ENCODE measurements at places on chromosomes 12 and 14.

GRCh38 chr12:24414480-24414879, 465.0 kb upstream of the SOX5 start:
- DNase-seq = no peak

DNA sequence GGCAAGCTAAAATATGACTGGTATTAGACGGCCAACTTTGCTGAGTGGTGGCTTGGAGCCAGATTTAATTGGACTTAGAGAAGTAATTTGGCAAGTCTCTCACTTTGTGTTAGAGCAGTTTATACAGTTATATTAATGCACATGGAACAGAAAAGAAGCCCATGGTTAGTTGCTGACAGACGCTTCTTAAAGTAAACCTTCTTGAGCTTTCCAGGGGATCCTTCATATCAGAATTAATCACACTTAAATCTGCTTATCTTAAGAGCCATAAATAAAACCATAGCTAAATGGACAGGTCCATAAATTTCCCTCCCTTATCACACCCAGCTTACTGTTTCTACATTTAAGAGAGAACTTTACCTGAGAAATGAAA, 9.6 kb downstream of the GSG1 start:
- DNase-seq = no peak

DNA sequence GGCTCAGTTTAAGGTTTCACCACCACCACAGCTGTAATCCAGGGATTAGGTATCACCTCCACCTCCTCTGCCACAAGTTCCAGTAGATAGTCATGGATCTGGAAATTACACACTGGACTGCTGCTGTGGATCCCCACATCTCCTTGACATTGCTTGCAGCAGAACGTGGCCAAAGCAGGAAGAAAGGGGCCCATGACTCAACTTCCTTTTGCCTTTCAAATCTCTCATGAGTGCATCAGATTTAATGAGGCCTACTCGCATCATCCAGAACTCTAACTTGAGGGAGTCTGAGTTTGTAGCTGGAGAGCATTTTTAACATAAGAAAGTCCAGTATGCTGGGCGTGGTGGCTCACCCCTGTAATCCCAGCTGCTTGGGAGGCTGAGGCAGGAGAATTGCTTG, 29.2 kb upstream of the TMED10 start:
- no peak for DNase-seq

DNA sequence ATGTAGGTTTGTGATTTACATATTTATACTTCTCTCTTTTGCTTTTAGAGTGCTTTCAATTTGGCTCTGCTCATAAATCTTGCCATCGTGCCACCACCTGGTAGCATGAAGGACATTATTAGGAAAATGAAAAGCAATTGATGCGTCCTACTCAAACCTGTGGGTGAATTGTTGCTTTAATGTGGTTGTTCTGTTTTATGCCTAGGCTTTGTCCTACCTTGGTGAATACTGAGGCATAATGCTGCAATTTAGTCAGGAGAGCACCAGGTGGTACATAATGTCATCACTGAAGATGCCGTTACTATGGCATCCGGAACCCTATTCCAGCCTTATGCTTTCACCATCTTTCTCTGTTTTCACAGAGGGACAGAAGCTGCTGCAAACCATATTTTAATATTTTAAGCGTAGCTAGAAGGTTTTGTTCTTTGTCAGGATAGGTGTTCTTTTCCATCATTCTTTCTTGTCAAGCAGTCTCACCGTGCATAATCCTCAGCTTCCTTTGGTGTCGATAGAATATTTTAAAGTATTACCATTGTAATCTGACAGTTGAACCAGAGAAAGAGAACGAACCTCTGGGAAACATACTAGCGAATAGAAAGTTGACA, 68.5 kb upstream of the PKP2 start:
- DNase-seq = no peak

DNA sequence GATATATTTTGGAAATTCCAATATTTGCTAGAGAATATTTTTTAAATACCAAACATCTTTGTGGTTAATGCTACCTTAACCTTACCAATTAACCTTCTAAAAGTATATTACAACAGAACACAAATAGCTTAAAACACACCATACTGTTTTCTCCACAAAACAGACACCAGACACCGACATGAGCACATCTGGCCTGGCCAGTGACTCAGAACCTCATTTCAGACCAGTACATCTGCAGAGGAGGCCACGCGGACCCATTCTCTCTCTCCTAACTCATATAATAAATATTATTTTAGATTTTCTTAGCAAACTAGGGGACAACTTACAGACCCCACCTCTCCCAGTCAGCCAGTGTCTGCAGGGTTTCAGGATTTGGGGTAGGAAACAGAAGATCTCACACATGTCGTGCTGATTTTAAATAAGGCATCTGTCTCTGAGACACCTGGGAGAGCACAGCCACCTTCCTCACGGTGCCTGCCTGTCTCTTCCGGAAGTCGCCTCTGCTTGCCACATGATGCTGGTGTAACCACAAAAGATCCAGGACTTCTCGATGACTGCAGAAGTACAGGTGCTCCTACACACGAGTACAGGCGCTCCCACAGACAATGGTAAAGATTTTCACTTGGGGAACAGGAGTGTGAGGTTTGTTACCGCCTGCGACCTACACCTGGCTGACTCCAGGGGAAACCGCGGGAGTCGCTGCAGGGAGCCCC, 9.7 kb upstream of the ANKLE2 start:
- no peak for DNase-seq

- no peak for DNase-seq
Measured at GRCh38 chr12:130989391-130989790, 35.7 kb downstream of the ADGRD1 start.

GRCh38 chr14:44898551-44898950, 63.2 kb downstream of the KLHL28 start:
- no peak for DNase-seq

DNA sequence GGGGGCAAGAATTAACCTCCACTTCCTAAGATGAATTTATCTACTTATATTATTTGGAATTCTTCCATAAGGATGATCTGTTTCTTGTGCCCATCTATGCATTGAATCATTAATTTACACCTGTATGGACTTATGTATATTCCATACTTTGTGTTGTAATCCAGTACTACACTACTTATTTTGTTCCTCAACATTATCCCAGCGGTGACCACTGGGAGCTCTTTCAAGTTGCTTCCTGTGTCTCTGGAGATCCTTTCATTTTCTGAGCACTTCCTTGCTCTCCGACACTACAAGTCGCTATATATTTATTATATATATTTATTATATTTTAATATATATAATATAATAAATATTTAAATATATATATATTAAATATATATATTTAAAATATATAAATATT, 54.9 kb upstream of the SCN8A start:
- no peak for DNase-seq

DNA sequence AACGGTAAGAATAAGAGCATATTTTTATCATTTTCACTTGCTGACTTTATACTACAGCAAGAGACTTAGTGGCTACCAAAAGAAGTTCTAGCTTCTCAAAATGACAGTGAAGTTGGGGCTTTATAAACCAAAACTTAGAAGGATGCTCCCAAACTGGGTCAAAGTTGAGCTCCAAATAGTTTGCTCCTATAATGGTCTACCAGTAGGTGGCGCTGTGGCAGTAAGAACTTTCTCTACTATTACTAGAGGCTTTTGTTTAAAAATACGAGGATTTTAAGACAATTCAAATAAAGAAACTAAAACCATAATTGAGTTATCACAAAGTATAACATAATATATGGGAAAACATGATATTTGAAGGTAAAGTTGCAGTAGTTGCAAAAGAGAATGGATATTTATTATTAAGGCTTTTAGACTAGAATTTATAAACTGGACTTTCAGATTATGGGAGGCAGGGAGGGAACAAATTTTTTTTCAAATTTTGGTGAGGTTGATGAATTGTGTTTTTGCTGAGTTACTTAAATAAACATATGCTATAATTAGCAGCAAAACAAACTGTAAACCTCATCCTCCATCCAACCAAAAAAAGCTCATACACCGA, 75.0 kb downstream of the TGFB3 start:
- DNase-seq = peak; percentile 20

GRCh38 chr12:68780731-68781130, 27.2 kb upstream of the MDM2 start:
- DNase-seq = no peak

- DNase-seq = no peak
Measured at GRCh38 chr12:60805364-60805763, 1209.5 kb downstream of the SLC16A7 start.

DNA sequence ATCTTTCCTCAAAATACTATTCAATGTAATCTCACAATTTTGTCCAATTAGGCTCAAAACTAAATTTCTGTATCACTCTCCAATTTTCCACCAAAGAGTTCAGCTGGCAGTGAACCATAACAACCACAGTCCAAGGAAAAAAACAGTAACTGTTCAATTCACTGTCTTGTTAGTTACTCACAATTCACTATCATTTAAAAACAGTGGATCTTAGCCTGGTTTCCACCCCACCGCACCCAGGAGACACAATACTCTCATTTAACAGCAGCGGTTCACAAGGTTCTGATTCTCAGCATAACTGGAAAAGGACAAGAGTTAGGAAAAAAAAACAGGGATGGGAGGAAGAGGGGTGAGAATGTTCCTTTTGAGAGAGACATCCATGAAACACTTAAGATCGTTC, 40.5 kb downstream of the MED13L start:
- no peak for DNase-seq

Measured in NT2/D1 (cell line).